ENCODE measurements at places on chromosomes 7 and 10.

DNA sequence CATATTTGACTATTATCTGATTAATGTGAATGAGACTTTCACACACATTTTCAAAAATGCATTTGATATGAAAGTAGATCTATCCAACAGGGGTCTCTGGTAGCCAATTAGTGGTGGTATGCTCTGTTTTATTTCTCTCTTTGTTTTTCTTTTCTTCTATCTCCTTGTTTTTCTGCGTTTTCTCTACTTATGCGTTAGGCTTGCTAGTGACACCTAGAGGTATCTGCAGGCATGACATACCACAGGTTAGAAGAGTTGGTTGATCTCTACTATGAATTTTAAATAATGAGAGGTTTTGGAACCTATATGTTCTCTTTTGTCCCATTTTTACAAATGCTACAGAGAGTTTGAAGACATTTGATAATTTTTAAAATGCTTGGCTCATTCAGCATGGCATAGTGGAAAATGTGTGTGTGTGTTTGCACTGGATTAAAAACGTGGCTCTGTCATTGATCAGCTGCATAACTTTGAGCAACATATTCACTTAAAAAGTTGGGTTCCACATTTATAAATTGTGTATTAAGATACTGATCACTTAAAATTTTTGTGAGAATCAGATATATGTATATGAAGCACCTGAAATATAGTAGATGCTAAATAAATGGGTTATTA lies 28.1 kb upstream of the PLXDC2 start:
- DNase-seq, result no peak

DNA sequence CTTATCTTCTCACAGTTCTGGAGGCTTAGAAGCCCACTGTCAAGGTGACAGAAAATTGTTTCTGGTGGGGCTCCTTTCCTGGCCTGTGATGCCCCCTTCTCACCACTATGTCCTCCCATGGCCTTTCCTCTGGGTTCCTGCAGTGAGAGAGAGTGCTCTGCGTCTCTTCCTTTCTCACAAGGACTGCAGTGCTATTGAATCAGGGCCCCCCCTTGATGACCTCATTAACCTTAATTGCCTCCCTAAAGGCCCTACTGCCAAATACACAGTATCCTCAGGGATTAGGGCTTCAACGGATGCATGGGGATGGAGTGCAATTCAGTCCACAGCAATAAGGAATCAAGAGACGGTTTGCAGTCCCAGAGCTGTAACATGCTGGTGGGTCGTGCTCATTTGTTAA lies 82.0 kb upstream of the GRB10 start:
- no peak for DNase-seq

- DNase-seq, result no peak
These were observed 12.5 kb downstream of the HABP2 start for GRCh38 chr10:113565364-113565763.

GRCh38 chr7:133290676-133291333 lies 37.9 kb downstream of the EXOC4 start:
- DNase-seq, result no peak

- DNase-seq, result no peak
These were observed 7.0 kb downstream of the CPA1 start for GRCh38 chr7:130387306-130387627.

DNA sequence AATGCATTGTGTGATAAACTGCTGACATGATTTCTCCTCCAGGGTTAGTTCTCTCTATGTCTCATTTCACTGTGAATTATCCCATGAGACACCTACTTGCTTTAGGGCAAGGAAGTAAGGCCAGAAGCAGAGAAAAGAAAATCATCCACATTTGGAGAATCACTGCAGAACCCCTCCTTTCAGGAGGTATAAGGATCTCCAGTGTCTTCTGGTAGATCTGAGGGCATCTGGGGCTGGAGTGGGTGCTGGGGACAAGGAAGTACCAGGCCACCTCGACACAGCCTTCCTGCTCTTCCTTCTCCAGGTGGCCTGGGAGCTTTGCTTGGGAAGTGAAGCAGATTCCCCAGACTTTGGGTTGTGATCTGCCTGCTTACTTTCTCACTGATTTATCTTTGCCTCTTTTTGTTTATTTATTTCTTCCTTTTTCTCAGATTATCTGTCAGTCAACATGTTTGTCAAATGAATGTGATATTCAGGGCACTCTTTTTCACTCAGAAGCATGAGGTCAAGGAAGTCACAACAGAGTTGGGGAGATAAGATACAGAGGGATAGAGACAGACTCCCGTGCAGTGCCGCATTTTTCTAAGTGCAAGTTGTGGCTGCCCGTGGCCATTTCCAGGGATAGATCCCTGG lies 12.4 kb upstream of the CAMK2G start:
- DNase-seq, result no peak
